NCI-H526 (cell line): ENCODE measurements at places on chromosomes 16 and 17.
A peak's percentile ranks its signal among the peaks of the same experiment; 100 is the strongest.

DNA sequence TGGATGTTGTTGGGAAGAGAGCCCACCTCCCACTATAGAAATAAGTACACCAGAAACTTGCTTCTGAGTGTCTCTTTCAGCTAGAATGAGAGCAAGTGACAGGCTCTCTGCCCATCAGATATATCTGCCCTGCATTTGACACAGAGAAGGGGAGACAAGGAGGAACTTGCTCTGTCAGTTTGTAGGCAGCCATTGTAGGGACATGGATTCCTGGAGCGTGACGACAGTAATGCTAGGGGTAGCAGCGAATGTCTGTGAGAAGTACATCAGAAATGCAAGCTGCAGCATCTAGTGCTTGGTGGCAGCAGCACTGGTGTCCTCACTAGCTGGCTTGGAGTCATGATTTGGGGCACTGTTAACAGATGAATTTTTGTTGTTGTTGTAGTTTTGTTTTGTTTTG lies 23.0 kb downstream of the ZNF200 start:
- DNase-seq = no peak

GRCh38 chr17:27985306-27985705 lies 57.2 kb upstream of the NLK start:
- DNase-seq = no peak

- DNase-seq = no peak
Measured at GRCh38 chr17:58521680-58522079, 7.2 kb upstream of the MTMR4 start.

GRCh38 chr17:78665387-78665951 lies 88.3 kb upstream of the DNAH17 start:
- no peak for DNase-seq

DNA sequence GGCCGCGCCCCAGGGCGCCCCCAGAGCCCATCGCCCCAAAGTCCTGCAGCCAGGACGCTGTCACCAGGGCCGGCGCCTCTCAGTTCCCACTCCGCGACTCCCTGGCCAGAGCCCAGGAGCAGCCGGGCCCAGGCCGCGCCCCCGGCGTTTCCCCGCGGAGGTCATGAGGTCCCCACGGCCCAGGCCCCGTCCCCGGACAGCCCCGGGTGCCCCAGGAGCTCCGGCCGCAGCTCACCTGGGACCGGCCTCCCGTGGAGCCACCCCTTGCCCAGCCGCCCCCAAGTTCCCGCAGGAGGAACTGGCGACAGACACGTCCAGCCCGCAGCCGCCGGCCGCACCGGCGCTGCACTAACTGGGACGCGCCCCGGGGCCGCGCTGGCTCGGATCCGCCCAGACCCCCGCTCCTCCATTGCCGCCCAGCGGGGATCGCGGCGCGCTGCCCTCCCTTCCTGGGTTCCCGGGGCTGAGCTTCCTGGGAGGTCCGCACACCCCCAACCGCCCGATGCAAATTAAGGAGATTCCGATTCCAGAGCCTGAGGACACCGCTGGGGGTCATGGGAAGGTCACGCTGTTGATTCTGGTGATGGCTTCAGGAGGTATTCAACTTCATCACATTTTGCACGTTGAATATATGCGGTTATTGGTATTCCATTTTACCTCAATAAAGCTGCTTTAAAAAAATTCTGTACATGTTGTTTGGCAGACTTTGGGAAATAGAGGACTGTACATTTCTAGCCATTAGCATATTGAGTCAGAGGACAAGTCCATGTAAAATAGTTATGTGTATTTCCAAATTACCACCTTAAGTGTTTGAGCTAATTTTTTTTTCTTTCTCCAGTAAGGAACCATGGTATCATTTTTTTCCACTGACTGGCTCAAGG lies 9.9 kb downstream of the AHSP start:
- peak; percentile 39 for DNase-seq
